ENCODE measurements at places on chromosomes 1 and 21. TPM values are rescaled to one million over a fixed set of nuclear protein-coding genes. Genes with fewer than 3 reads are reported as not detected.

CELA3A gene
- total RNA-seq, result 0.56 TPM

WDR64 gene
- not detected for total RNA-seq

SLC45A3 gene
- 2.6 TPM for total RNA-seq

ASCL5 gene
- not detected for total RNA-seq

ASTN1 gene
- total RNA-seq, result 0.32 TPM

TRNP1 gene
- 66.3 TPM for total RNA-seq

SPRR2A gene
- total RNA-seq, result not detected

ICOSLG gene
- total RNA-seq, result not detected

BSND gene
- total RNA-seq, result not detected

CRTC2 gene
- 8.5 TPM for total RNA-seq

LDLRAP1 gene
- total RNA-seq, result 5.6 TPM
